ENCODE measurements at places on chromosomes 4 and X.
A peak's percentile ranks its signal among the peaks of the same experiment; 100 is the strongest.

GRCh38 chr4:5711479-5712184 is 631 bp downstream of the EVC start:
- peak; percentile 8 for ATAC-seq

DNA sequence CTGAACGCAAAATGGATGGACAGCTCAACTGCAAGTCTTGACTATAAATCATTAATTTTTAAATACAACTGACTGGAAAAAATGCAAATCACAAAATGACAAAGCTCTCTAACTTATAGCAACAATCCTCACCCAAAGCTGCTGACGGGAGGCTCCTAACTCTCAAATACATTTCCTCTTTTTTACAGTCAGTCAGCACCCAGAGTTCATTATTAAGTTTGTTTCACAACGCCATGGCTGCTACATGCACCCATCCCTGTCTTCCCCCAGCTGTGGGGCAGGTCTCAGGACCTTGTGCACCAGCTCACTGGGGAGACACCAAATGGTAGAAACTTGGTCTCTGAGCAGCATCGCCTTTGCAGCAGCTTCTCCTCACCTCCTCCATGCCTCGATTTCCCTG is 97.6 kb downstream of the SLC34A2 start:
- no peak for ATAC-seq

DNA sequence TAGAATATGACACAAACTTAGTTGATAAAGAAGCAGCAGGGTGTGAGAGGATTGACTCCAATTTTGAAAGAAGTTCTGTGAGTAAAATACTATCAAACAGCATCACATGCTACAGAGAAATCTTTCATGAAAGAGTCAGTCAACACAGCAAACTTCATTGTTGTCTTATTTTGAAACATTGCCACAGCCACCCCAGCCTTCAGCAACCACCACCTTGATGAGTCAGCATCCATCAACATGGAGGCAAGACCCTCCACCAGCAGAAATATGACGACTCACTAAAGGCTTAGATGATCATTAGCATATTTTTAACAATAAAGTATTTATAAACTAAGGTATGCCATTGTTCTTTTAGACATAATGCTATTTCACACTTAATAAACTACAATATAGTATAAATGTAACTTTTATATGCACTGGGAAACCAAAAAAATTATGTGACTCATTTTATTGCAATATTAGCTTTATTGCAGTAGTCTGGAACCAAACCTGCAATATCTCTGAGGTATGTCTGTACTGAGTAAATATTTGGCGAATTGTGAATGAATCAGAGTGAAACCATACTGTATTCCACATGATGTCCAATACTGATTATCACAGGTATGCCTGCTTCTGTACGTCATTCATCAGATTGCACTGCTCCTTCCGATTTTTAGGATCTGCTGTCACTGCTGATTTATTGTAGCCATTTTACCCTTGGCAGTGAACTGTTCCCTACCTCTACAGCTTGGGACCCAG is 11.6 kb downstream of the FRMPD4 start:
- ATAC-seq = no peak

- no peak for ATAC-seq
These were observed 278.9 kb downstream of the EPHA5 start for GRCh38 chr4:65391382-65391781.

GRCh38 chr4:88659055-88659889 is 38.4 kb downstream of the NAP1L5 start:
- peak; percentile 70 for ATAC-seq

GRCh38 chr4:140343303-140343702 is 30.1 kb upstream of the SCOC start:
- no peak for ATAC-seq

DNA sequence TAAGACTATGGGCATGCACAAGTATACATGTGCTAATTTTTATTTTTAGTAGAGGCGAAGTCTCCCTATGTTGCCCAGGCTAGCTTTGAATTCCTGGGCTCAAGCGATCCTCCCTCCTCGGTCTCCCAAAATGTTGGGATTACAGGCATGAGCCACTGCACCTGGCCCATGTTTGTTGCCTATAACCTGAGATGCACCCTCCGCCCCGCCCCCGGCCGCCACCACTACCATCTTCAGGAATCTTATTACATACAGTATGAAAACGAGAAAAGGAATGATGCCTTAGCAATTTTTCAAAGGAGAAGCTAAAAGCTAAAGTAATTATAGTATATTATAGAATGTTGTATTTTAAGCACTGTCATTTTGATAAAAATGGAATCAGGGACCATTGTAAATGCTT is 61.2 kb downstream of the POU4F2 start:
- no peak for ATAC-seq

DNA sequence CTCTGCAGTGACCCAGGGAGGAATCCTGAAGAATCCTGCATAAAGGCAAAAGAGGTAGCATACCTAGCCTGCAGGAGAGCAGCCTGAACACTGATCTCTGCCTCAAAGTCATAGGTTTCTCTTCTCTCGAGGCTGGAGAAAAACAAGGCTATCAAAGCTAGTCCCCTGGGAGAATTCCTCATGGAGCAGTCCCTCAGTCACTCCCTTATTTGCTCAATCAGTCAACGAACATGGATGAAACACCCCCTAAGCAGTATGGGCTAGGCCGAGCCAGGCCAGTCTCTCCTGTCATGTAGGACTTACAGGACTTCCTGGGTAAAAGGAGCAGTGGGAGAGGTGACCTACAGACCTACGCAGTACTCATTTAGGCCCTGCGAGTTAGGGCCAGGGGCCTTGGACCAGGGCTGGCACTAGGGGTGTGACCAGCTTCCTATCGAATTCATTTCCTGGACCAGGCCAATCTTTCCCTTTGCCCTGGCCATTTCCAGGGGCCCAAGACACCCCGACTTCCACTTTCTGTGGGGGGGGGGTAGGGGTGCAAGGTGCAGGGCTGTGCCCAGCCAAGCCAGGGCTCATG is 164.1 kb downstream of the EFNB1 start:
- ATAC-seq = no peak

GRCh38 chr4:181162676-181163075 is 1080.5 kb upstream of the TENM3 start:
- ATAC-seq = no peak

GRCh38 chrX:97238632-97239031 is 354.9 kb downstream of the RPA4 start:
- ATAC-seq = no peak

DNA sequence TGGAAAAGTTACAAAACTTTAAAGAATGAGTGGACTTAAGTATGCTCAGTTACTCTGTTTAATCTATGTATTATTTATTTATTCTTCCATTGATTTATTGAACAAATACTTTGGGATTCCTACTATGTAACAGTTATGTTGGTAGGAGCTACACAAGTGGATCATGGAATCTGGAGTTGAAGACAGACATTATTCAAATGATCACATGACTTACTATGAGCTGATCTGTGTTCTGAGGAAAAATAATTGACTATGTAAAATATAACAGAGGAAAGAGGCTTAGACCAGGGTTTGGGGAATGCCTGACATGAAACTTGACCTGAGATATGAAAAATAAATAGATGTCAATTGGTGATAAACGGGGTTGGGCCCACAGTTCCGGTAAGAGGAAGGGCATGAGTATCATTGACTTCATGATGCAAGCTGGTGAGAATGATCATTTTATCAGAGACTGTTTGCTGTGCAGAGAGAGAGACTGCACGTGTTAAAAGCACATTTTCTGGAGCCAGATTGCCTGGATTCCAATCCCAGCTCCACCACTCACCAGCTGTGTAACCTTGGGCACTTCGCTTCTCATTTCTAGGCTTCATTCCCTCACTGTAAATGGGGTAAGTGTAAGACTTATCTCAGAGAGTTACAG is 179.0 kb downstream of the SPCS3 start:
- ATAC-seq = no peak

- no peak for ATAC-seq
These were observed 53.8 kb upstream of the LNX1 start for GRCh38 chr4:53645108-53645507.

DNA sequence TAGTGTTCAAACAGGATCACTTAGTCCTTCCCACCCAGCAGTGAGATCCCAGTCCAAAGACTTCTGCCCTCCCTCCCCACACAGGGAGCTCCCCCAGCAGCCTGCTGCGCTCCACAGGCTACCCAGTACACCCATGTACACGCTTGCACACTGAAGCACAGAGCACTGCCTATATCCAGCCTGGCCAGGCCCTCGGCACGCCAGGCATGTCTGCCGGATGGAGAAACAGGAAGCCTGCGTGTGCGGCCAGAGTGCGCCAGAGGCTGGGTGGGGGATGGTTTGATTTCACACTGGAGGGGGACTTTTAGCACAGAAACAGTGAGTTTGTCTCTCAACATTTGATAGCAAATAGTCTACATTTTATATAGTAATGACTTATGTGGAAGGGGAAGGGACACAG is 833.5 kb upstream of the IGFBP7 start:
- no peak for ATAC-seq

GRCh38 chr4:169231647-169232262 is 39.0 kb downstream of the SH3RF1 start:
- no peak for ATAC-seq

DNA sequence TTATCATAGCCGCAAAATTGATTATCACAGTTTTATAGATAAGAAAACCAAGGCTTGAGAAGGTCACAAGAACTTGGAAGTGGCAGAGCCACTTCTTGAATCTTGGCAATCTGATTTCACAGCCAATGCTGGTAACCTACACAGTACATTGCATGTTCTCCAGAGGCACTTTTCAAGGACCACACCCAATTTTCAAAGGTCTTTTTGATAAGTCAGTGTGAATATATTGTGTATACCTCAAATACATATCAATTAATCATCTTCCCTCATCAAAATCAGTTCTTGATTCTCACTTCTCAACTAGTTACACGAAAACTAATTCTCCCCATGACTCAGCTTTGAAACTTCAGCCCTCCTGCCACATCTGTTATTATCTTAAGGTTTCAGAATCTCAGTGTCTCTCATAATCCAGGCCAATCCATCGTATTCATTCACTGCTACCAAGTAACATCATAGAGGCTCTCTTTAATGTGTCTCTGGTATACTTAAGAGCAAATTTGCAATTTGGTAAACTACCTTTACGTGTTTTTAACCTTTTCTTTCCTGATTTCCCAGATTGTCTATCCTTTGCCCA is 16.8 kb downstream of the CAMK2D start:
- ATAC-seq = peak; percentile 84

GRCh38 chr4:97761445-97762114 is 381.7 kb downstream of the STPG2 start:
- ATAC-seq = no peak

GRCh38 chr4:46955601-46956000 is 37.8 kb downstream of the GABRA4 start:
- ATAC-seq = no peak

DNA sequence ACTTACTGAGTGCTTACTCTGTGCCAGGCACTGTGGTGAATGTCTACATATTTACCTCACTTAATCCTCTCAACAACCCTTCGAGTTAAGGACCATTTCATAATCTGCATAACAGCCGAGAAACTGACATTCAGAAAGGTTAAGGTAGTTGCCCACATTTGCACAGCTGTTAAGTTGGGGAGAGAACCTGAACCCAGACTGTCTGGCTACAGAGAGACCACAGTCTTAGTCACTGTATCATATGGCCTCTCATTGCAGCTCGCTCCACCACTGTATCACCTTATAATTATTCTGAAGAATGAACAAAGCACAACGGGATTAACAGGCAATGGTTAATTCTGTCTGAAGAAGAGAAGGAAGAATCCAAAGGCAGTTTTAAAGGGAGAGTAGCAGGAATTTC is 98.5 kb downstream of the ADGRA3 start:
- ATAC-seq = no peak

DNA sequence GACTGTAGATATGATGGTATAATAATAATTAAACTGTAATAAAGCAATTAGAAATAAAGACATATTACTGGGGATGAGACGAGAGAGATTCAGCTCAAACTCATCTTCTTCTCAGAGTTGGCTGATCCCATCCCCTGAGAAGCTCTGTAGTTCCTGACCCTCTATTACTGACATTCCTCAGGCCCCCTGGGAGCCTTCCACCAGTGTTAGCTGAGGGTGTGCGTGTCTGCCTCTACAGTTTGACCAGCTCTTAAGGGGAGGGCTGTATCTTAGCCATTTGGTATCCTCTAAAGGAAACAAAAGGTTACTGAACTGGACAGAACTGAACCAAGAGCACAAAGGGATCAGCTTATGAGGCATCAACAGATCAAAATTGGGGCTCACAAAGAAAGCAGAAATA is 11.2 kb downstream of the FHDC1 start:
- ATAC-seq = no peak

DNA sequence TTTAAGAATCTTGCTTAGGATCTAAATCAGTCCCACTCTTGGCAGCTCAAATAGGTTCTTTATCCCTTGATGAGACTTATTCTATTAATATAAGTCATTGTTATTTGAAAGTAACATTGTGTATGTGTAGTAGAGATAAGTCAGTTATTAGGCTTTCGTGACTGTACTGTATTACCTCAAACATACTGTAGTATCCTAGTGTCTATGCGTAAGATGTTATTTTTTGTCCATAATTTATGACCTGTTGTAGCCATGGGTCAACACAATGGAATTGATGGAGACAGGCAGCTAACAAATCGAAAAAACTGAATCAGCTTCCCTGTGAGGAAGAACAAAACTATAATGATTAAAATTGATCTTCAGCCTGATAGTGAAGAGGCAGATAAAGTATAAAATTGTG is 41.8 kb downstream of the CLCN3 start:
- ATAC-seq = no peak

DNA sequence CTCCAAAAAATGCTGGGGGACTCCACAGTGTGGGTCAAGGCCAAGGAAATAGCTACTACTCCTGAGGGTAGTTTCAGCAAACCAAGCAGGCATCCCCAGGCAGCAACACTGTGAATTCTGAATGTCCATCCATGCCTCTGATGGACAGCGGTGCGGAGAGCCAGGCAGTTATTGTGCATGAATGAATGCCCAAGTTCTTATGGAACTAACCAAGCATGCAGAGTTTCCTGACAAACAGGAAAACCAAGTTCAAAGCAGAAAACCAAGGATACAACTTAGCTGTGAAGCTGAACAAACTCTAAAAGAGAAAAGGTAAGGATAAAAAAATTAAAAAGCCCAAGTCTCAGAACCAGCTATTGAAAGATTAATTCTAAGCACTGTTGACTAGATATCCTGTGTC is 642.6 kb upstream of the HS3ST1 start:
- no peak for ATAC-seq
